ENCODE measurements at places on chromosomes 16 and 17.

DNA sequence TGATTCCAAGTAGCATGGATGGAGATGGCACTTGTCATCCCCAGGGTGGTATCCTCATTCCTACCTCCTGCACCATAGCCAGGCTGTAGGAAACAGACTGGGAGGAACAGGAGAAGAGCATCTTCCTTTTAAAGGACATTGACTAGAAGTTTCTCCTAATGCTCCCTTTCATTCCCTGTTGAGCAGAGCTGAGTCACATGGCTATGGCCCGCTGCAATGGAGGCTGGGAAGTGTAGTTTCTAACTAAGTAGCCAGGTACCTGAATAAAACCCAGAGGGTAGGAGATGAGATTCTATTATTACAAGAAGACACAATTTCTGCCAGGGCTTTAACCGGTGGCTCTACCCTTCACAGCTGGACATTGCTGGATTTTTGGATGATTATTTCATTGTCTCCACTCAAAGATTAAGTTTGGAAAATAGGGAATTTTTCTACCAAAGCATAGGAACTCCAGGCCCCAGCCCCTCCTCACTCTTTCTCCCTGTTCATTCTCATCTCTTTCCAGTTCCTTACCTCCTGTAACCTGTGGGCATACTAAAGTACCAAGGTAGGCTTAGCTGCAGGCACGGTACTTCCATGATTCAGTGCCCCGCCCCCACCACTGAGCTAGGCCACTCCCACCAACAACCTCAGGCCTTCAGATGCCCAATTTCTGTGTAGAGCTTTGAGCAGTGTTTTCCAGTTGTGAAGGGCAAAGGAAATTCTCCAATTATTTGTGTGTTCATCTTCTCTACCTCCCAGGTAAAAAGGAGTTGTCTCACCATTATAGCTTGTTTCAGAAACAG, 378.3 kb downstream of the CDH13 start:
- DNase-seq, result no peak

GRCh38 chr16:86566601-86566965, at the start of gene FOXC2:
FOXC2 (plus strand) TSS chr16:86566829; CDS start chr16:86567336, 507 bp downstream.
- DNase-seq, result peak; percentile 97

DNA sequence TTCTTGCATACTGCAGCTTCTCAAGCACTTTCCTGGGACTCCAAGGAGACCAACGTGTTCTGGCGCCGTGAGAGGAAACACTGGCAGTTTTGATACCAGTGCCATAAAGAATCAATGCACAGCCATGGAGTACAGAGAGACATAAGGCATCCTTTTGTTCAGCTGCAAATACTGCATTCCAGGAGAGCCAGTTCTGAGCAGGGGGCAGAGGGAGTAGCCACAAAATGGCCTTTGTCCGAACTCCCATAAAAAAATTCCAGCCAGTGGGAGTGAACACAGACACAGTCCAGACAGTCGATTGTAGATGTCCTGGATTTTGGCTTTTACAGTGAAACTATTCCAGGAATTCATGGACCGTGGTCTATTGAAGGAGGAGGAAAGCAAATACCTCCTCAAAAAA, 36.2 kb upstream of the TEKT3 start:
- peak; percentile 33 for DNase-seq

- no peak for DNase-seq
Measured at GRCh38 chr17:2904135-2904534, 107.9 kb downstream of the RAP1GAP2 start.

DNA sequence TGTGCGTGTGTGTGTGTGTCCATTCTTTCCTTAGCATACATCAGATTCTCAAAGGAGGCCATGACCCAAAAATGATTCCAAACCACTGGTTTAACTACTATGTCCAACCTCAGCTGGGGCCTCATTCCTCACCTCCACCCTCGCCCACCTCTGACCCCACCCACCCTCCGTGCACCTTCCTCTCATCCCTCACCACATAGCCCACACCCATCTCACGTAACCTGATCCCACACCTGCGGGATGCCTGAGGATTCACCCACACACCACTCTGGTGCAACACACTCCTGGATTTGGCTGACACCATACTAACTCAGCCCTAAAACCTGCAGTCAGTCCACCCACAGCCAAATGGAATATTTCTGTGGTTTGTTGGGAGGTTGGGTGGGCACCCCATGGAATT, 3.3 kb upstream of the CSNK2A2 start:
- no peak for DNase-seq

- DNase-seq, result no peak
Measured at GRCh38 chr17:58289869-58290268, 9.1 kb upstream of the MPO start.

- no peak for DNase-seq
Measured at GRCh38 chr17:17279316-17279715, 1.7 kb downstream of the COPS3 start.

- no peak for DNase-seq
Measured at GRCh38 chr17:56785997-56786680, 47.6 kb downstream of the C17orf67 start.

GRCh38 chr16:85417156-85417860, 195.8 kb upstream of the GSE1 start:
- DNase-seq, result no peak

DNA sequence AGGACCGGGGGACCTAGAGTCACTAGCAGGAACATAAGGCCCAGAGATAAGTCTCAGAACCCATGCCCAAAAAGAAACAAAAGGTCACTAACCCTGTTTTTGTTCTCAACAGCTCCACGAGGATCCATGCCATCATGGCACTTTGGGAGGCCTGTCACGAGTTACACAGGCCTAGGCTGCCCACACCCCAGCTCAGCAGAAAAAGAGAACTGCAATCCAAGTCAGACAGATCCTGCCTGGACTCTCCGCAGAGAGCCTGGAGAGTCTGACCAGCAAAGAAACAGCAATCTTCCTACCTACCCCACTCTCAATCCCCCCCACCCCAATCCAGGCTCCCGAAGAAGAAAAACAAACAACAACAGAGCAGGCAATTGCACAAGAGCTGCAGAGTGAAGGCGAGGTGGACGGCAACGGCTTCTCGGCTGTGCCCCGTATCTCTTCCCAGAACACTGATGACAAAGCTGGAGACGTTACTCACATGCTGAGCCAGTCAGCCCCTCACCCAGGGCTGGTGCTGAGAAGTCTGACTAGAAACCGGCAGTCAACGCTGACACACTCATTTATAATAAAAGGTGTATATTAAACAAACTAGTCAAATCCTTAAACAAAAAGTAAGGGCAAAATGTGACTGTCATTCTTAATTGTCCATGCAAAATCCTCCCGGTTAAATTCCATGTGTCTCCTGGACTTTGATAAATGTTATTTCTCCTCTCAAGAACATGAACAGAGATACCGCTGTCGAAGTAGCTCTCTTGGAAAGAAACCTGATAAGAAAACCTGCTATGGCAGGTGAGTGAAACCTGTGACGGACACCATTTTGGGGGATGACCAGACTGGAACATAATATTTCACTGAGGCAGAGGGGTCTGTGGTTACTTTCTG, 89.3 kb downstream of the SMG6 start:
- DNase-seq, result peak; percentile 94

GRCh38 chr17:32174889-32175288, 32.6 kb downstream of the RHOT1 start:
- no peak for DNase-seq

DNA sequence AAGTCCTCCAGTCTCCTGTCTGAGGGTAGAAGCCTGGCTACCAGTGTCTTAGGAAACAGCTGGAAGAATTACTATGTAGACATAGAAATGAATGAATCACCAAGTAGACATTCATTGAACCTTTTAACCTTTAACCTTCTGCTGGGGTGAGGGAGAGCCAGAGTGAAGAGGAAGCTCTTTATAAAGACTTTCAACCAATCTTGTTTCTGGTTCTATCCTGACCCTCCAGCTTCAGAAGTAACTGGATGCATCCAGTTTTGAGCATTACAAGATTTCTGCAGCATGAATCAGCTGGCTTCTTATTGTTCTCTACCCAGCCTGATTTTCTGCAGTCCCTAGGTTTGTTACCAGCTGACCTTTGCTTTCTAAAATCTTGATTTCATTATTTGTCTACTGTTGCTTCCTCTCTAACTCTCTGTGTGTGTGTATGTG, 8.5 kb downstream of the TEKT1 start:
- DNase-seq, result peak; percentile 55

- peak; percentile 46 for DNase-seq
Measured at GRCh38 chr16:71520550-71520949, 5.7 kb upstream of the CHST4 start.

DNA sequence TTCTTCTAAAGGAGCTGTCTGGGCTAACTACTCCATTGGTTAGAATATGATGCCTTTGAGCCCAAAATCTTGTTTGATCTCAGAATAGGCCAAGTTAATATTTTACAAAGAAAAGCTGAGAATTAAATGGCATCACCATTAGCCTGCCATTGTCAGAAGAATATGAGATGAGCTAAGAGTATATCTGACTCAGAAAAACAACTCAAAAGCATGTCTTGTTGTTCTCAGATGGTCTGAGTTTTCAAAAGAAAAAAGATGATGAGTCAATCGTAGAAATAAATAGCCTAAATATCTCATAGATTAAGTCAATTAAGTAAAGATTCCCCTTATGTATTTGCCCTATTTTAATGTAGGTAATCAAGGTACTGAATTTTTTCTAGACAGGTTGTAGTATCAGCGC, 197.1 kb upstream of the TBX2 start:
- DNase-seq, result peak; percentile 81

DNA sequence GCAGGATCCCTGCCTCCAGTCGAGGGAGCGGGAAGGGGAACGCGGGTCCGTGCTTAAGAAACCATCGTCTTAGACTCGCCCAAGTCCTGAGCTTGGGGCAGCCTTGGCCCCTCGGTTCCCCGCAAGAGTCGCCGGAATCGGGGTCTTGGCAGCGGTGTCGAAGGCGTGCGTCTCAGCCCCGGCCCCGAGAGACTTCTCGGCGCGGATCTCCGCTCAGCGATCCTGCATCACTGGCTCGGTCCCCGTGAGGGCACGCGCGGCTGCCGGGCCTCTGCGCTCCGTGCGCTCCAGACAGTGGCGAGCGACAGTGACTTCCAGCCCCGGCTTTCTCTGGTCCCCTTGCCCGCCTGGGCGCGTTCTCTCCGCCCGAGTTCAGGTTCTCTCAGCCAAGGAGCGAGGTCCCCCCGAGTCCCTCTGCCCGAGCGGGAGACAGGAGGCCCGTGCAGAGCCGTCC, 380 bp downstream of the HS3ST3A1 start:
- peak; percentile 51 for DNase-seq

GRCh38 chr17:58184308-58184985, 8.1 kb upstream of the EPX start:
- DNase-seq, result peak; percentile 82

GRCh38 chr17:56976941-56977608, 856 bp upstream of the SCPEP1 start:
- no peak for DNase-seq

DNA sequence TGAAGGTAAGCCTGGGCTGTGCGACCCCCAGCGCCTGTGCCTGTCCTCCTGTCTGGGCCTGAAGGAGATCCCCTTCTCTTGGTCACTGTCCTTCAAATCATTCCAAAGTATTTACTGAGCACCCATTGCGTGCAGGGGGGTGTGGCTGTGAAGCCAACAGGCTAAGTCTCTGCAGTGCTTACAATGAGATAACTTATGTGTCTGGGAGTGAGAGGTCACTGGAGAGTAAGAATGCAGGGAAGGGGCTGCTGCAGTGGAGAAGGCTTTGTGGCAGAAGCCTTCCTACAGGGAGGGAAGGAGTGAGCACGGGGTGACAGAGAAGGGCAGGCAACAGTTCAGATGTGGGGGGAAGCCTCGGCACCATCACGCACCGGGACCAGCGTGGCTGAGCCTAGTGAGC, 11.2 kb upstream of the SMIM5 start:
- no peak for DNase-seq

GRCh38 chr16:58475091-58475619, 24.8 kb upstream of the NDRG4 start:
- no peak for DNase-seq

DNA sequence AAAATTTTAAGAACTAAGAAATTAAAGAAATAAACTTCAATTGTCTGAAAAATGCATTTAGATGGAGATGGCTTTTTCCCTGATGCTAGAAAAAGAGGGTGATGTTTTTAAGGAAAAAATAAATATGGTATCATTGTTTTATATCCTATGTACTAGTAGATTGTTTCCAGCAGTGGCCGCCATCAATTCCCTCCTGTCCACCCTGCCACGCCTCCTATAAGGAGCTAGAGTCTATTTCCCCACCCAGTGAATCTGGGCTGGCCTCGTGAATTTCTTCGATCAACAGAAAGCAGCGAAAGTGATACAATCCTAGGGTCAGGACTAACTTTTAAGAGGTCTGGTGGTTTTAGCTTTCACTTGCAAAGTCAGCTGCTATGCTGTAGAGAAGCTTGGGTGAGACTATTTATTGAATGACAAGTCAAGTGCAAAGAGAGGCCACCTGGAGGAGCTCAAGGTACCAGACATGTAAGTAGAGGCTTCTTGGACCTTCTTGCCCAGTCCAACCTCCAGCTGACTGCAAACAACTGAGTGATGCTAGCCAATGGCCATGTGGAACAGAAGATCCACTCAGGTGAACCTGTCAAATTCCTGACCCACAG, 80.9 kb upstream of the MTMR4 start:
- DNase-seq, result no peak

DNA sequence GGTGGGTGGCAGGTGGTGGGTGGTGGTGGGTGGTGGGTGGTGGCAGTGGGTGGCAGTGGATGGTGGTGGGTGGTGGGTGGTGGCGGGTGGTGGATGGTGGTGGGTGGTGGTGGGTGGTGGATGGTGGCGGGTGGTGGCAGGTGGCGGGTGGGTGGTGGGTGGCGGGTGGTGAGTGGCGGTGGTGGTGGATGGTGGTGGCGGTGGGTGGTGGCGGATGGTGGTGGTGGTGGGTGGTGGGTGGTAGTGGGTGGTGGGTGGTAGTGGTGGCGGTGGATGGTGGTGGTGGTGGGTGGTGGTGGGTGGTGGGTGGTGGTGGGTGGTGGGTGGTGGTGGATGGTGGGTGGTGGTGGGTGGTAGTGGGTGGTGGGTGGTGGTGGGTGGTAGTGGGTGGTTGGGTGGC, 423.8 kb upstream of the PSMD7 start:
- DNase-seq, result no peak

GRCh38 chr16:77686385-77686784, 35.9 kb upstream of the NUDT7 start:
- DNase-seq, result no peak

- peak; percentile 97 for DNase-seq
Measured at GRCh38 chr16:75555213-75555706, 792 bp downstream of the TMEM231 start.

Measured in ELR (cell line).